ENCODE measurements at places on chromosomes 3 and 15.

- no peak for DNase-seq
Observed at GRCh38 chr15:29795610-29796009, 26.7 kb downstream of the TJP1 start.

- DNase-seq, result no peak
Observed at GRCh38 chr15:60913900-60914299, 315.2 kb downstream of the RORA start.

- no peak for DNase-seq
Observed at GRCh38 chr3:53775018-53775417, 71.2 kb downstream of the CHDH start.

DNA sequence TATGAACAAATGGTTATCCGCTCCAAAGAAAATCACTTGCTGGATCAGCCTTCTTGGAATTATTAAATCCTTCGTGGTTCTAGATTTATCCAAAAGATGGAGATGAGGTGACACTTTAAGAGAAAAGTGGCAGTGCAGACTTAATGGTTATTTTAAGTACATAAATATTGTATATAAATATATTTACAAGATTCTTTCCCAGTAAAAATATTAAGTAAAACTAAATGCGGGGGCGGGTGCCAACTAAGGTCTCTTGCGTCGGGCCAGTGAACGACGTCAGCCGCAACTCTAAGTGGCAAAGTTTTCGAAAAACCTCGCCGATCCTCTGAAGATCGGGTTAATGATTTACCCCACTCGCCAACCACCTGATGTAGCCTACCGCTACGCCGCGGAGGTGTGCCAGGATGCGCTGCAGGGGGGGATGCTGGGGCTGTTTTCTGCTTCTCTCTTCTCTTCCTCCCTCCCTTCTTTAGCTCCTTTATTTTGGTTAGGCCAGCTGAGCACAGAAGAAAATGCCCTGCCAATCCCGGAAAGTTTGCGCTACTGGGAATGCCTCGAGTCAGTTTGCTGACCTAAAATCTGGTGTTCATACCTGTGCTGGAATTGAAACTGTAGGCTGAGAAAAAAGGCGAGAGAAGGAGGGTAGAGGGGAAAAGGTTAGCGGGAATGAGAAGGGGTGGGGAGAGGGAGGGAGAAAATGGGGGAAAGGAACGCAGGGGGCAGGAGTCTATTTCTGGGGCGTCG lies 7.6 kb upstream of the FOXB1 start:
- no peak for DNase-seq

GRCh38 chr3:124995460-124995994 lies 60.3 kb downstream of the HEG1 start:
- peak; percentile 25 for DNase-seq

GRCh38 chr3:53892286-53892637 lies 603 bp upstream of the SELENOK start:
- no peak for DNase-seq

DNA sequence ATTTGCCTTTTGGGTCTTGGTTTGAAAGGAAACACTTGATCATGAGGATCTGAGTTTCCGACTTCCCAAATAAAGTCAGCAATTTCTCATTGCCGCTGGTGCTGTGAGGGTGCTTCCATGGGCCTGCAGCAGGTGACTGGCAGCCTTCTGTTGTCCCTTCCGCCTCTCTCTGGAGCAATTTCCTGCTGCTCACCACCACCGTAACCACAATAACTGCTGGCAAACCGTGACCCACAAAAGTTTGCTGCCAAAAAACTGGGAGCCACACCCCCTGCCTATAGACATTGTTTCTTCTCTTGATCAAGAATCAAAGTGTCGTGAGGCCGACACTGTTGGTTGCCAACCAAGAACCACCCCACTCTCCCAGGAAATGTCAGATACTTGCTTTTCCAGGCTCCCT lies 164.0 kb downstream of the NR2F2 start:
- DNase-seq, result no peak

- no peak for DNase-seq
Observed at GRCh38 chr3:99874237-99875002, 56.8 kb downstream of the CMSS1 start.

- DNase-seq, result no peak
Observed at GRCh38 chr3:137525471-137525870, 238.6 kb upstream of the SOX14 start.

DNA sequence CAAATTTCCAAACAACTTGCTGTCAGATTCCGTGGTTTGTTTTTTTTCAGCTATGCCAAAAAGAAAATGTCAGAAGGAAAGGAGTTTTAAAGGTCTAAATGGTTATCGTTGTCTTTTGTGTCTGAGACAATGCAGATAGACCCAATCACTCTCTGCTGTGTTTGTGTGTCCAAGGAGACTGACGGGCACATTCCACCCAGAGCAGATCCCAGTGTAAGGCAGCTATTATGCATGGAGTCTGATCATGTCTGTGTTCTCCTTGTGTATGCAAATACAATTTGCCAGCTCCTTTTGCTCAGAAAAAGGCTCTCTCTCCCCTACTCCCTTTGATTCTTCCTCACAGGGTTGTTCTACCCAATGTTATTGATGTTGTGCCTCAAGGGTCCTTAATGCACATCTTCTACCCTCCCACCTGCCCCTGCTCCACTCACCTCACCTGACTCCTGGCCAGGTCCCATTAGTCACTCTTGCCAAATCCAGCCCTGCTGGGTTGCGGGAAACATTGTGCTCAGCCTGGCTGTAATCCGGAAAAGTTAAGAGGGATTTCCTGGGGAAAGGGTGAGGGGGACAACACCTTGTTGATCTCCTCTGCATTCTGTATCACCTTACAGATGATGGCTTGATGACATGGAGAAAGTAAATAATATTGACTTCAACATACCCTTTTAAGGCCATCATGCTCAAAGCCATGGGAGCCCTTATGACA lies 61.0 kb downstream of the OTOL1 start:
- DNase-seq, result no peak

- DNase-seq, result no peak
Observed at GRCh38 chr3:24741506-24741905, 246.9 kb upstream of the THRB start.

- DNase-seq, result no peak
Observed at GRCh38 chr15:72358650-72359171, 17.1 kb downstream of the HEXA start.
